ENCODE measurements at places on chromosomes 1 and 21.

DNA sequence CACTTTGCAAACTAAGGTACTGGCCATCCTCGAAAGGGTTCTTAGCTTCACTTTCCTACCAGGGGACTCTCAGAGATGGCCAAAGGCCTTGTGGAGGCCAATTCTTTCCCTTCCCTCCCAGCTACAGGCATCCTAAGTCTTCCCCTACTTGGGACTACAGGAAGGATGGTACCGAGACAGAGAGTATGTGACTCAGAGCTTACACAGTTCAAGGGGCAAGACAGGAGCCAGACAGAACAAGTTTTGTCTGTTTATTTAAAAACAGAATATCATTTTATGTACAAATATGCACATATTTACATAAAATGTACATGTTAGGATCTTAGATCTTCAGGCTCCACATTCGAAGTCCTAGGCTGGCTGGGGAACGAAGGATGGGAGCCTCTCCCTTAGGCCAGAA, 1.1 kb upstream of the ARHGAP30 start:
- no peak for DNase-seq

DNA sequence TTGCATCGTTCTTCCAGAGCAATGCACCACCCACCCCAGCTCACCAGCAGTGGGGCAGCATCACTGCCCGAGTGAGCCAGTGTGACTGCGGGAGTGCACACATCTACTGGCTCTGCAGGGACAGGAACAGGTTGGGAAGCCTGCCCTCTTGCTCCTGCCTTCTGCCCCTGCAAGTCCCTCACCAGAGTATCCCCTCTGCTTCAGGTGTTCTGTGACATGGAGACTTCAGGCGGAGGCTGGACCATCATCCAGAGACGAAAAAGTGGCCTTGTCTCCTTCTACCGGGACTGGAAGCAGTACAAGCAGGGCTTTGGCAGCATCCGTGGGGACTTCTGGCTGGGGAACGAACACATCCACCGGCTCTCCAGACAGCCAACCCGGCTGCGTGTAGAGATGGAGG, 4.2 kb downstream of the ANGPTL7 start:
- no peak for DNase-seq

DNA sequence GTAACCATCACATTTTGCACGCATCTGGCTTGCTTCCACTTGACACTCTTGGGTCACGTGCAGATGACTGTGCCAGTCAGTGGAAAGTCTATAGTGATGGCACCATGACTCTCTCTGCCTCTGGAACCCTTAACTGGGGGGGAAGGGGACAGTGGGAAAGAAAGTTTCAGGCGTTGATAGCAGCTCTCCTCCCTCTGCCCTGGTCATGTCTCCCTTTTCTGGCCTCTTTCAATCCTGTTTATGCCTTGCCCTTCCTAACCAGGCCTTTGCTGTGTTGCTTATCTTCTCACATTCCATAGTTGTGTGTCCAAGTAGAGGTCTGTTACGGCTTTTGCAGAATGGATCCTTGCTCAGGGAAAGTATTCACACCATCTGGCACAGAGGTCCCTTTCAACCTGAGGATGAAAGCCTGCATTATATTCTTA, 93.5 kb downstream of the NRDC start:
- no peak for DNase-seq

- no peak for DNase-seq
Observed at GRCh38 chr1:90840352-90840751, 123.2 kb upstream of the BARHL2 start.

GRCh38 chr1:198639671-198640143, 867 bp downstream of the PTPRC start:
- DNase-seq = no peak

DNA sequence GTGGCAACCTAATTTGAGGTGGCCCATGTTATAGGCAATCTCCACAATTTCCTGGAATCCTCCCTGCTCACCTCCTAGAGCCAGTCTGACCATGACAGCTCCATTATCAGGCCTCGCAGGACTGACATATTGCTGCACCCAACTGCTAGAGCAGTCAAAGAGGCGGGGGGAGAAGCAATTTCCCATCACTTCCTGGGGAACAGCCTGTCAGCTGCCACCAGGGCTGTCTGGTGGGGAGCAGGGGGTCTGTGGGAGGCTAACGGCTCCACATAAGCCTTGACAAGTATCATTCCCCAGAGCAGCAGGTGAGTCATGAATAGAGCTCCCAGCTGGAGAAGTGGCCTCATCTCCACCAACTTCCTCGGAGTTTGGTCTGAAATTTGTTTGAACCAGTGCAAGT, 322.9 kb downstream of the MATN1 start:
- DNase-seq = no peak

- no peak for DNase-seq
Observed at GRCh38 chr1:174828264-174828663, 171.5 kb upstream of the CACYBP start.
